Mammary epithelial cell (primary cell): ENCODE measurements at places on chromosomes 5 and 9. TPM values are rescaled to one million over a fixed set of nuclear protein-coding genes. Genes with fewer than 3 reads are reported as not detected.

Gene IFNA21
- not detected in 2 replicates for total RNA-seq

Gene PTBP3
- 94.2 and 95.9 TPM in 2 replicates for total RNA-seq

Gene IFNK
- not detected in 2 replicates for total RNA-seq

Gene MVB12B
- 3.0 TPM for total RNA-seq

Gene IL7R
- total RNA-seq = 1.6 and 9.2 TPM in 2 replicates

Gene SPINK4
- total RNA-seq = not detected

Gene PAEP
- not detected in 2 replicates for total RNA-seq

Gene PCDHA1
- not detected for total RNA-seq
